ENCODE measurements at places on chromosomes 12 and 14. TPM values are rescaled to one million over a fixed set of nuclear protein-coding genes. Genes with fewer than 3 reads are reported as not detected.

- no peak overlapping the region for H3K27ac ChIP-seq
- H3K27me3 ChIP-seq = no peaks in the 10 kb centered on the region
- peaks cover 4% of the 10 kb centered on the region for H3K36me3 ChIP-seq
- peaks cover 3% of the 10 kb centered on the region for H3K4me1 ChIP-seq
- DNase-seq = no peak
Measured at GRCh38 chr14:104770851-104771272, 17.9 kb downstream of the SIVA1 start.

DNA sequence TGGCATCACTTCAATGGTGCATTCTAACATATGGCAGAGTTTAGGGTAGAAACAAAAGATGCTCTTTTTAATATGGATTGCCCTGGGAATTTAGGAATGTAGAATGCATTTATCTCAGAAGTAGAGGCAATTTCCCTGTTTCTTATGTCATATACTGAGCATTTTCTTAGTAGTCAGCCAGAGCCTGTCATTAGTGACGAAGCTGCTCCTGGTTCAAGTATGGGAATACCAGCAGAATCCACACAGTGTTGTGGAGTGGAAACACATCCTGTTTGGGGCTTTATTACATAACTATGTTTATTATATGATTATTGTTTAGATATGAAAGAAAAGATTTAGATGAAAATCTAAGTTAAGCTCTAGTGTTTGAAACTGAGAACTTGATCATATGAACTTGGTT is 12.2 kb downstream of the CIPC start:
- no peak for DNase-seq
- no peak overlapping the region for H3K27ac ChIP-seq
- no peaks in the 10 kb centered on the region for H3K27me3 ChIP-seq
- peaks cover 4% of the 10 kb centered on the region for H3K4me1 ChIP-seq

The MFAP5 gene
- total RNA-seq = 86.4 TPM

The PPFIA2 gene
- 1.3 TPM for total RNA-seq

- peaks cover 18% of the 10 kb centered on the region for H3K4me1 ChIP-seq
- H3K27ac ChIP-seq = no peak overlapping the region
- no peaks in the 10 kb centered on the region for H3K27me3 ChIP-seq
- DNase-seq = peak; percentile 16
Measured at GRCh38 chr14:31877255-31877798, 199.8 kb upstream of the ARHGAP5 start.

- peaks cover 6% of the 10 kb centered on the region for H3K36me3 ChIP-seq
- no peak for DNase-seq
- no peak overlapping the region for H3K4me3 ChIP-seq
- H3K27me3 ChIP-seq = no peaks in the 10 kb centered on the region
- H3K4me1 ChIP-seq = peaks cover 13% of the 10 kb centered on the region
Measured at GRCh38 chr12:48765753-48766162, 23.1 kb downstream of the ADCY6 start.

The CCDC196 gene
- total RNA-seq = not detected

The EPYC gene
- total RNA-seq = 0.39 TPM

The CRIP1 gene
- 21.3 TPM for total RNA-seq

DNA sequence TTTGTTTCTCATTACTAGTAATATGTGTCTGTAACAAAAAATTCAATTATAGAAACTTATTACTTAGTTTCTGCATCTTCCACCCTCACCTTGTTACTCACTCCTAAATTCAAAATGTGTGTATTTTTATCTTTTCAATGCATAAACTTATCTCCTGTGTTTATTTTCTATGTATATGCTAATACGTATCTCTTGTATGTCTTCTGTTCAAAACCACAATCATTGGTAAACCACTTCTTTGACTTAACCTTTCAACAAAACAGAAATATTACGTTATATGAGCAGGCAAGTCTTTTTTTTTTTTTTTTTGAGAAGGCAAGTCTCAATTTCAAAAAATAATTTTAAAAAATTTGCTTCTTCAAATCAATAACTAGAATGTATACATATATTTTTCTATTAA is 39.2 kb upstream of the RPH3A start:
- H3K4me1 ChIP-seq = no peaks in the 10 kb centered on the region
- no peak for DNase-seq
- no peak overlapping the region for H3K27ac ChIP-seq
- no peaks in the 10 kb centered on the region for H3K27me3 ChIP-seq
- H3K4me3 ChIP-seq = no peak overlapping the region

DNA sequence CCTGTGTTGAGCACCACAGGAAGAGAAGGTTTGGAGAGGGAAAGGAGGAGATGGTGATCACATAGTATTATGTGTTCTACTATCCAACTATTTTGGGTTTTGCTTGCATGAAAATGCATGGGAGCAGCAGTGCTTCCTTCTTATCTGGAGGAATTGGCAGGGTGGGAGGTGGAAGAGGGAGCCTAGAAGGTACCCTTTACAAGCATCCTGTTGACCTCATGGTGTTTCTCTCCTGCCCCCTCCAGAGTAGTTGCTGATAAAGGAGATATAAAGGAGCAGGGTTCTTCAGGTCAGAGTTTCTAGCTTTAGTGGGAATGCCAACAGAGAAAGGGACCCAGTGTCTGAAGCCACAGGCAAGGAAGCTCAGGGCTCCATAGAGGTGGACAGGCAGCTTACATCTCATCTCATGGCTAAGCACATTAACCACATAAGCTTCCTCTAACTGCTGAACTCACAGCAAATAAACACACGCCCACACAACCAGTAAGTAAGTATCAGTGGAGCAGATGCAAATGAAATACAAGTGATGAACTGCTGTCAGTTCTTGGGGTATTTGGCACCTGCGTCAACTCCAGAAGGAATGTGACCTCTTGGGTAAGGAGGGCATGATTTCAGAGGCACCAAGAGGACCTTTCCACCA is 174.2 kb upstream of the SLC38A2 start:
- peak; percentile 73 for DNase-seq
- no peak overlapping the region for H3K4me3 ChIP-seq
- peaks cover 23% of the 10 kb centered on the region for H3K4me1 ChIP-seq
- H3K27me3 ChIP-seq = no peaks in the 10 kb centered on the region

The CABP1 gene
- 0.19 TPM for total RNA-seq

All from astrocyte (in vitro differentiated cells and primary cell).